ENCODE measurements at places on chromosomes 3 and 15. TPM values are rescaled to one million over a fixed set of nuclear protein-coding genes. Genes with fewer than 3 reads are reported as not detected.

GJD2 gene
- not detected for polyA plus RNA-seq

- DNase-seq = no peak
Measured at GRCh38 chr3:189311521-189311920, 139.8 kb downstream of the TPRG1 start.

DNA sequence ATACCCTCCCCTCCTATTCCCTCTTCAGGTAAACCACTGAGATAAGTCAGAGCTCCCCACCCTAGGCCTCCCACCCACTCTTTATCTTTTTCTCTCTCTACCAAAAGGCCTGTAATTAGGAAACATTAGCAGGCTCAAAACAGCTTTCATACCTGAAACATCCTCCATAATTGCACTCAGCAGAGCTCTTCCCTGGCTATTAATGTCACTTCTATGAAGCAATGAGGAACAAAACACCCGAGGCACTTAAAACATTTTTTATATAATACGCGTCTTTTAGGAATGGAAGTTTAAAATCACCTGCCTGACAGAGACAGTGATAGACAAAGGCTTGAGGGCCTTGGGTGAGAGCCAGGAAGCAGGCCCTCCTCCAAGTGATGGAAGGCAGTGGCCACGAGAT, 138.9 kb downstream of the EPHB1 start:
- DNase-seq = no peak

DNA sequence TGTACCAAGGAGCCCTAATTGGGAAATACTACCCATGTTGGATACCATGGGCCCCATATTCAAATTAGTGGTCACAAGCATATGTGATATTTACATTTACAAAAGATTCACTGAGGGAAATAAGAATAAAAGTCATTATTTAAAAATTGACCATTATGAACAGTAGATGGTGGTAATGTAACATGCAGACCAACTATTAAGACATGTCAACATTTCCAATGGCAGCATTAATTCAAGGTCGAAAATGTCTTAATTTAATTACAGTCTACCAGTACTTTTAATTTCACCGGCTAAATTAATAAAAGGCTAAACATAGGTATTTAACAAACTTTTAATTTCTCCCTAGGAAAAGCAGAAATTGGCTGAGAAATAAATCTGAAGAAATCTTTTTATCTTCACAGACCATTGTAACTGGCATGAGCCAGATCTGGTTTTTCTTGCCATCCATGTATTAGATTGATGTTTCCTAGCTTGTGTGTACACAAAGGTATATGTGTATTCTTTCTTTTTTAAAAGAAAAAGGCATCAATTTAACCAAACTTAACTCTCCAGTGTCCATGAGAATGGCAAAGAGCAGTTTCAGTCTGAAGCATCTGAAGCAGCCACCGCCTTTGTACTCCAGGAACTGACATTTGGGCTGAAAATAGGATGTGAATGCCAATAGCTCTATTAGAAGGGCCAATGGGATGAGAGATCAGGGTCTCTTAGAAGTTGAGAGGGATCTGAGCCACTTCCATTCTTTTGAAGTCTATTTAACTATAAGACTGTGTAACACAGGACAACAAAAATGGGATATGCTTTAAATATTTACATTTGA, 26.6 kb downstream of the NEK11 start:
- no peak for DNase-seq

GRCh38 chr3:179436517-179436916, 14.8 kb downstream of the GNB4 start:
- no peak for DNase-seq

DNA sequence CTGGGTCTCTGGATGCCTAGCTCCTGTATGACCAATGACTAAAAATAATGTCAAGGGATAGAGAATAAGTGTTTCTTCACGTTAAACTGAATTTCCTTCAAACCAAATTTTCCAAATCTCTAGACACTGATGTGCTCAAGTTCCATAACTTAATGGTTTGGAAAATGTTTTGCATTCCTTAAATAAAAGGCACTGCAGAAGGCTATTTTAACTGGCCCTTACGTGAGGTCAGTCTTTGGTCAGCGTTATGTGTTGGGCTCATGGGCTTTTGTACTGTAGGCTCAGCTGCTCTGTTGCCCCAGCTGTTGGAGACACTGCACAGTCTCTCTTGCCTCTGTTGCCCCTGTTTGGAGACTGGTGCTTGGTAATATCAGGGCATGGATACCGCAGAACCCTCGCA, 188.5 kb downstream of the TPRG1 start:
- DNase-seq = no peak

- no peak for DNase-seq
Measured at GRCh38 chr3:141789281-141789680, 26.1 kb downstream of the GRK7 start.

GRCh38 chr3:182393151-182393550, 400.2 kb upstream of the ATP11B start:
- DNase-seq = no peak

- peak; percentile 46 for DNase-seq
Measured at GRCh38 chr3:196192036-196192523, 19.1 kb downstream of the ZDHHC19 start.

DNA sequence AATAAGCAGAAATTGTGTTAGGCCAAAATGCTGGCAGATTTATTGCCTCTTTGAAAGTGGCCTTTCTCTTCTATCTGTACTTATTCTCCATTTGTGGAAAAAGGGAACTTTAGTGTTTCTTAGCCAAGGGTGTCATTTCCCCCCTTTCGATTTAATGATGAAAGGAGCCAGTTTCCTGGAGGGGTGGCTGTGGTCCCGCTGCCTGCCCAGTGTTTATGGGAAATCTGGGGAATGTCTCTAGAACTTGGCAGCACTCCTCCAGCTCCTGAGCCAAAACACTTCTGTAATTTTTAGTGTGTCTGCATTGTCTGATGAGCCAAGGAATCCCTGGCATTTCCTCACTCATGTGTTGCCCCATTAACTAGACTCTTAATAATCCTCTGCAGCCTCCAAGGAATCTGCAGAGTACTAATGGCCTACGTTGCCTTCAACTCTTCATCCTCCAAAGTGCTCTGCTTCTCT, 448.8 kb downstream of the GRM7 start:
- peak; percentile 34 for DNase-seq

- DNase-seq = no peak
Measured at GRCh38 chr15:62071711-62072308, 5.0 kb downstream of the C2CD4A start.

GRCh38 chr3:6799264-6799915, 61.5 kb upstream of the GRM7 start:
- DNase-seq = no peak

- no peak for DNase-seq
Measured at GRCh38 chr3:197398286-197398878, 100.0 kb upstream of the DLG1 start.

DNA sequence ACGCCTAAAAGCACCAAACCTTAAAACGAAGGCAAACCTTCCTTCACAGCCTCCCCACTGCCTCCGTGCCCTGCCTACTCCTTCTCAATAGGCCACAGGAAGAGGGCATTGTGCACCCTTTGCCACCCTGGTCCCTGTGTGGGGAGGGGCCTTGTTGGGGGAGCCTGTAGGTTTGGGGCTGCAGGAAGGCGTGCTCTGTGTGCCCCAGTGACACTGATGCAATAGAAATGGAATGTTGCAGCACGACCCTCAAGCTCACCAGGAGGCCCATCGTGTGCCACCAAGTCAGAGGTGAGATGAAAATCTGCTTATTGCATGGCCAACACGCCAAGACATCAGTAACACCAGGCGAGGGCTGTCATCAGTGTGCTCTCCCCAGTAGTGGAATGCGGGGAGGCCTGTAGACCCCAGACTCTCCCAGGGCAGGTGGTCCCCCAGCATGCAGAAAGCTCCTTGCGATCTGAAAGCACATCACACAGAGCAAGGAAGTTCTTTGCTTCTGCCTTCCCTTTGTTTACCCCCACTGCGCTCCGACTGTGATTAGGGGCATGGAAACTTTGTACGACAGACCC, 86.2 kb downstream of the ASB7 start:
- DNase-seq = no peak
